ENCODE measurements at places on chromosomes 7 and 10.

DNA sequence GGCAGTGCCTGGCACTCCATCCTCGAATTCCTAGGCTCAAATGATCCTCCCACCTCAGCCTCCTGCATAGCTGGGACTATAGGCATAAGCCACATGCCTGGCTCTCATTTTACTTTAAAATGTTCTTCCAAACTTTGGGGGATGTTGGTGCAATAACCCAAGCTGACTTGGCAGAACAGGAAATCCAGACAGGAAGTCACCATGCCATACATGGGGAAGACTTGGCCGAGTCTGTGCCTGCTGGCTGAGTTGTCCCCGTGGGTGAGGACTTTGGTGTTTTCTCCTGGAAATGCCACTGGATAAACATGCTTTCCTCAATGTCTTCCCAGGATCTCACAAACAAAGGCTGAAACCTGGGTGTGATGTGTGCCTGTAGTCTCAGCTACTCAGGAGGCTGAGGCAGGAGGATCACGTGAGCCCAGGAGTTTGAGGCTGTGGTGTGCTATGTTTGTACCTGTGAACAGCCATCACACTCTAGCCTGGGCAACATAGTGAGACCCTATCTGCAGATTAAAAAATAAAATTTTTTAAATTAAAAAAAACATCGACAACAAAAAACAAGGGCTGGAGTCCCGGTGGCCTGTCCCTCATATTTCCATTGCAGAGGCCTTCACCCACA is 19.8 kb downstream of the HKDC1 start:
- no peak for DNase-seq

GRCh38 chr7:16587790-16588189 is 57.8 kb downstream of the ANKMY2 start:
- peak; percentile 13 for DNase-seq

- no peak for DNase-seq
Observed at GRCh38 chr7:70589010-70589409, 542.9 kb upstream of the GALNT17 start.

DNA sequence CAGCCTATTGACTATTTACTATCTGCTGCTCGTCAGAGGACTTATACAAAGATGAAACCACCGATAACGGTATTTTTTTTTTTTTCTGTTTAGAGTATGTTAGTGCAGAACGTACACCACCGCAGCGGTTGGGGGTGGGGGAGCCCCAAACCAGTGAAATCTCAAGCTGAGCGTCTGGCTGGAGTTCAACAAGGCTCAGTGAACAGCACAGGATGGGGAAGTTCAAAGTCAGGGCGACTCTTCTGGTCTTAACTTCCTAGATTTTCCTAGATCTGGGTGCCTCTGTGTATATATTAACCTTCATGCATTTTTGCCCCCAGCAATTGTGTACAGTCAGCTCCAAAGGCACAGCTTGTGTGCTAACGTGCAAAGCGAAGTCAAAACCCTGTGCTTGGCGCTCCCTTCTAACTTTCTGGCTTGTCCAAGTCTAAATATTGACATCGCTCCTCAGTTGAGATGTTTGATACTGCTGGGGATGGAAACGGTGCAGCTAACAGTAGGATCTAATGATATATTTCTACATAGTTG is 1.1 kb downstream of the RHOBTB1 start:
- no peak for DNase-seq

GRCh38 chr10:101238732-101239105 is 9.5 kb upstream of the LBX1 start:
- DNase-seq, result no peak

DNA sequence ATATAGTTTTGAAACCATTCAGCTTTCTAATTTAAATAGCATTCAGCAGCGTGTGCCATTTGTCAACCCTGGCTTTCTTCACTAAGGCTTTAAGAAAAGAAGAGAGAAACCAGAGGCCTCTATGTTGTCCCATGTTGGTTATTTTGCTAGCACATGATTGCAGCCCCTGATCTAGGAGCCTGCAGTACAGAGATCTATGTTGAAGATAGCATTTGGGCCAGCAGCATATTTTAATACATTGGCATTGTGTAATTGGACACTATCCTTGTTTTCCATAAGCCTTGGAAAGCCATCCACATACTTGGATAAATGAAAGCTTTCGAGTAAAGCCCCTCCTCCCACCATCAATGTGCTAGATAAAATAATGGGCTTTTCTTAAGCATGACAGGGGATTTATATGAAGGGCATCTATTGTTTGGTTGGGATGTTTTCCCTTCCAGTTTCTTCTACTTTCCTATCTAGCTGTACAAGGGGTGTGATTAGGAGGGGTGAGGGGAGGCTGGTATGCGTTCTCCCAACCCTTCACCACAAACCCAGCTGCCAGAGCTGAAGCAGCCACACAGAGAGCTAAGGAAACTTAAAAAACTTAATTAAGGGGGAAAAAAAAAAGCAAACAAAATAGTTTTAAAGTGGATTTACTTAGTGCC is 23.1 kb upstream of the SDHAF3 start:
- DNase-seq, result no peak

GRCh38 chr7:36039671-36040070 is 113.4 kb upstream of the EEPD1 start:
- no peak for DNase-seq

- DNase-seq, result no peak
Observed at GRCh38 chr10:114180937-114181336, 1.8 kb downstream of the TDRD1 start.

GRCh38 chr7:80940539-80941207 is 21.8 kb upstream of the SEMA3C start:
- peak; percentile 22 for DNase-seq

DNA sequence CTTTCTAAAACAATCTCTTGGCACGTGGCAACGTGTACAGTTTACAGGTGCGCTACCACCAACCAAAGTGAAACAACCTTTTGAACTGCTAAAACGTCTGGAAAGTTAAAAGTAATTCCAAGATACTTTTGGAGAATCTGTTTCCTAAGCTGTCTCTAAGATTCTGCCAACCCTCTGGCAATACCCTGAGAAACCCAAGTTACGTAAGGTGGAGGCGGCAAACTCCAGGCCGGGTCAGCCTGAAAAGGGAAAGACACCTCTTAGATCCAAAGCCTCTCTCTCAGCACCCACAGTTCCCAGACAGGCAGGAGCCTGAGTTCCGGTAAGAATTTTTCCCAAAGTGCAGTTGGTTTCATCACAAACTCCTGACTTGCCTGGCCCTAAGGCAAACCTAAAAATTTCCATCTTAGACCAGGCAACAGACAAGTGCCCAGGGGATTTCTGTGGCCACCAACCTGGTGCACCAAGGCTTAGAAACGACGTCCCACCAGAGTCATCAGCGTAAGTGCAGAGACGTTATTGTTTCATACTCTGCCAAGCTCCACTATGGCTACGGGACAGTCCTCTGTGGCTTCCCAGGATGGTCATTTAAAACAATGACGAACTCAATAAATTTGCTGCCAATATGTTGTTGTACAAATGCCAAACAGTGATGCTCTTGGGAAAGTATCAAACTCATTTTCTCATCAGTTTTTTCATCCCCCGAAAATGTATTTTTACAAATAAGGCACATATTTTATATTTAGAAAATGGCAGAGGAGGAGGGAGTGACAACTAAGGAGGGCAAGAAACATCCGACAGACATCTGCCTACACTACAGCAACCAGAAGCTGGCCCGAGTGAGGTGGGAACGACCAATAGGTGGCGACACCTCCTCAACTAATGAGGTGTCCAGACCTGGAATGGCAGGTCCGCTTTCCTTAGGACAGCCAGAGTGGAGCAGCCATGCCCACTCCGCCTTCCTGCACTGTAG is 205.8 kb upstream of the FRMD4A start:
- peak; percentile 34 for DNase-seq

DNA sequence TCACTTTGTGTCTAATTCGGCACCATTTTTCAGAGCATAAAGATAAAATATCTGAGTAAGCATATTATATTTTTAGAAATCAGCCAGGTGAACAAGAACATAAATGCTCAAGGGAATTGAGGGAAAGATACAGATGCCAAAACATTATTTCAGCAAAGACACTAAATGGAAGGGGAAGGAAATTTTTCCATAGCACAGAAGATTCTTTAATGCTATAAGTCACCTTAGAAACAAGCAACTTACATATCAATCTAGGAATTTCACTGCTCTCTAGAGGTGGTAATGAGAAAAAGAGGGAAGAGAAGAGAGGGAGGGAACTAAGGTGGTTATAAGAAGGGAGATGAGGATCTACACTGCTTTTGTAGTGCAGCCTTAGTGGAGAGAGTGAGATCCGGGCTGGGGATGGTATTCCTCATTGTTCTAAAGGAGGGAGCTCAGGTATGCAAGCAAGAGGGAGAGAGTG is 20.4 kb downstream of the ZNF365 start:
- no peak for DNase-seq

- no peak for DNase-seq
Observed at GRCh38 chr10:46031648-46032532, 1.5 kb upstream of the NCOA4 start.

DNA sequence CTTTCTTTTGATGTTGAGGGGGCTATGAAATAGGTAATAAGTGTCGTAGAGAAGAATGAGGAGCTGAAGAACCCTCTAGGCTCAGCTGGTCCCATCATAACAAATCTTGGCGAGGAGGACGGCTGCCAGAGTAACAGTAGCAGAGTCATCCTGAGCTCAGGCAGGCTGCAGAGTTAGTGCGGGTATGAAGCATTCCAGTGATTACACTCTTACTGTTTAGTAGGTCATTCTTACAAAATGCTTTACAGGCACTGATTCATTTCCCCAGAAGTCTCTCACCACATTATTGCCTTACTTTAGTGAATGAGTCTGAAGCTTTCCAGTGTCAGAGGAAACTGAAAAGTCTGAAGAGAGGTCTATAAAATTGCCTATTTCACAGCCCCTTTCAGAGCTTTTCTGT is 43.9 kb upstream of the GPR158 start:
- no peak for DNase-seq

GRCh38 chr7:144398911-144399310 is 4.6 kb downstream of the NOBOX start:
- DNase-seq, result no peak

DNA sequence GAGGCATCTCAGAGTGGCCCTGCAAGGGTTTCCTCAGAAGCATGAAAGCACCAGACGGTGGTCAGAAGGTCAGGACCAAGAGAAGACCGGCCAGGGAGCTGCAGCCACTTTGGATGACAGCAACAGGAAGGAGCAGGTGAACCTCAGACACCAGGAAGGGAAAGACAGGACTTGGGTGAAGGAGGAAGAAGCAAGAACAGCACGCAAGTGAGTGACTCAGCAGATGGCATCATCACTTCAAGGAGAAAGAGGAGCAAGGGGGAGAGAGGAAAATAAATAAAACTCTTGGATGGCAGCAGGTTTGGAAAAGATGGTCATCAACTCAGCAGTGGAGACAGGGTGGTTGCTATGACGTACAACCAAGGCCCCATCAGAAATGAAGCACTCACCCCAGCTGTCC is 31.6 kb downstream of the NCAPG2 start:
- DNase-seq, result no peak

- no peak for DNase-seq
Observed at GRCh38 chr10:74677951-74678350, 148.4 kb upstream of the KAT6B start.

GRCh38 chr10:6850452-6850851 is 270.4 kb upstream of the PRKCQ start:
- no peak for DNase-seq

GRCh38 chr7:148763622-148764021 is 64.9 kb downstream of the CUL1 start:
- DNase-seq, result no peak

DNA sequence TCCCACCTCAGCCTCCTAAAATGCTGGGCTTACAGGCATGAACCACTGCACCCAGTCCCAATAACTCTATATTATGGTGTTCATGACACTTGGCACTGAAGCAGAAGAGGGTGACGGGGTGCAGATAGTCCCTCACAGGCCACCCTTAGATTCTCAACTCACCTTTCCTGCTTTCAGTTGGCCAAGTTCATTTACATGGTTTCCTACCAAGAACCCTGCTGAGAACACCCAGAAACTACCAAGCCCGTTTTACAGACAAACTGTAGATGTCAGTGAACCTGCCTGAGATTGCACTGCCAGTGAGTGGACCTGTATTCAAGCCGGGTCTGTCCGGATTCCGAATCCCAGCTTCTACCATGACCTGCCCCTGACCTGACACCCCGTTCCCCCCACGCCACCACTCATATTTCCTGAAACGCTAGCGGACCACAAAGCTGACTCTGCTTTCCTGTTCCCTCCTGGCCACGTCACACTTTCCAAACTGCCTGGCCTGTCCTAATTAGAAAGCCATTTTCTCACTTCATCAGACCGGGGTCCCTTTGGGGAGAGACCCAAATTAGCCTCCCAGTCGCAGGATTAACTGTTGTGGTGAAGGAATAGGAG is 17.3 kb downstream of the GRID2IP start:
- no peak for DNase-seq

- DNase-seq, result no peak
Observed at GRCh38 chr7:86094166-86094669, 549.5 kb upstream of the GRM3 start.

DNA sequence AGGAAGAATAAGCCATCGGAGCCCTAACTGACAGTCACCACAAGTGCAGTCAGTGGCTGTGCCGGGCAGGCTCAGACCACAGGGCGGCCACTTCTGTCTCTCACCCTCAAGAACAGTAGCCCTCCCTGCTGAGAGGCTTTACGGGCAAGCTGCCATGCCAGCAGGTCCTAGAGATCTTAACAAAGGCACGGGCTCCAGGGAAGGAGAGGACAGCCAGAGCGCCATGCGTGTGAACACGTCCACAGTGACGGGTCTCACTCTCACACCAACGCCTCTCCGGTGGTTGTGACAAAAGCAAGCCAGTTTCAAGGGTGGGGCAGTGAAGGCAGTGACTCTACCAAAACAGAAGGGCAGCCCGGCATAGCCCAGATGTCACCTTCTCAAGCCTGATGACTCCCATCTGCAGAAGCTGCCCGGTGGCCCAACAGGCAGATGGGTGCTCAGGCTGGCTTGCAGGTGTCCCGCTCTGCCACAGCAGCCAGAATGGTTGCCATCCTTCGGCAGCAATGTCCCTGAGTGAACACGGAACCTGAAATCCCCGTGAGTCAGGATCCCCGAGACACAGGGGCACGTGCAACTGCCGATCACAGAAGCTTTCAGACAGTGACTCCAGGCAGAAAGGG is 102.0 kb downstream of the FAM53B start:
- peak; percentile 30 for DNase-seq

Measured in NCI-H187 (cell line).